ENCODE measurements at places on chromosomes 1 and 21.
A peak's percentile ranks its signal among the peaks of the same experiment; 100 is the strongest.

DNA sequence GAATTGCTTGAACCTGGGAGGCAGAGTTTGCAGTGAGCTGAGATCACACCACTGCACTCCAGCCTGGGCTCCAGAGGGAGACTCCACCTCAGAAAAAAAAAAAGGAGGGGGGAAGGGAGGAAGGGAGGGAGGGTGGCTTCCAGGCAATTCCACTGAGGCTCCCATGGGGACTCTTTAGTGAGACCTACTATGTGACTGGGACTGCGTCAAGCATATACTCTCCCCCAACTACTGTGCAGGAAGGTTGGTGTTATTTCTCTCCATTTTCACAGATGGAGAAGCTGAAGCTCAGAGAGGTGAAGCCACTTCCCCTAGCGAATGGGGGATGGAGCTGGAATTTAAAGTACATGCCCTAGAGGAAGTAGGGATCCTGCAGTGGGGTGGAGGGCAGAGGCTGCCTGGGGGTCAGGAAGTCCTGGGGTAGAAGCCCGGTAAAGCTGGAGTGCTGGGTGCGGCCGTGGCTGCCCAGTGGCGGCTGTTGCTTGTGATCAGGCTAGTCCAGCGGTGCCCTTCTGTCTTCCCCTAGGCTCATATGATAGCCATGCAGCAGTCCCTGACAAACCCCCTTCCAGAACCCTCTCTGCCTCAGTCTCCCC, 40.3 kb downstream of the RAP1GAP start:
- DNase-seq: no peak

DNA sequence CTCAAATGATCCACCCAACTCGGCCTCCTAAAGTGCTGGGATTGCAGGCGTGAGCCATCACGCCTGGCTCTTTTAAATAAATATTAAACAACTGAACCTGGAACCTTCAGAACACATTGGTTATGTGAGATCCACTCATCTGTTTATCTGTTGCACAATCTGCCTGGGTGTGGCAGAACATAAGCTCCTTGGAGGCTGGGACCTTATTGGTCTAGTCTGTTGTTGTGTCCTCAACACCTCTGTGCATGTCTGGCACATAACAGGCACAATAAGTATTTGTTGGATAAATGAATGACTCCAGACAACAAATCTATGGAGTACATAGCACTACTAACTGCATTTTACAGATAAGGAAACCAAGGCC, 4.1 kb upstream of the NBL1 start:
- peak; percentile 19 for DNase-seq

DNA sequence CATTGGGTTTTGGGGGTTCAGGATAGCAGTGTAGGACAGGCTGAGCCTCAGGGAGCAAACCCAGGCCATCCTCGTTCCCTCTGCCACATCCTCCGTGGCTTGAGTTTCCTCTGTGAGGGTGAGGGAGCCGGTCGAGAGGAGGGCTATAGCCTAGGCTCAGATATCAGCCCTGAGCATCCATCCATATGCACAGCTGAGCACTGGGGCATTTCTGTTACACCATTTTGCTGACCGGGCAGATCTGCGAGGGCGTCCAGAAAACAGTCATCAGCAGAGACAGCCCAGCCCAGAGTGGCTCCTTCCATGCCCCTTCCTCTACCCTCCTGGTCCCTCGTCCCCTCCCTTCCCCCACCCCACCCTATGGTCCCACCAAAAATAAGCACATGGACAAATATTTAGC, 53.5 kb downstream of the PTPRF start:
- DNase-seq: no peak

DNA sequence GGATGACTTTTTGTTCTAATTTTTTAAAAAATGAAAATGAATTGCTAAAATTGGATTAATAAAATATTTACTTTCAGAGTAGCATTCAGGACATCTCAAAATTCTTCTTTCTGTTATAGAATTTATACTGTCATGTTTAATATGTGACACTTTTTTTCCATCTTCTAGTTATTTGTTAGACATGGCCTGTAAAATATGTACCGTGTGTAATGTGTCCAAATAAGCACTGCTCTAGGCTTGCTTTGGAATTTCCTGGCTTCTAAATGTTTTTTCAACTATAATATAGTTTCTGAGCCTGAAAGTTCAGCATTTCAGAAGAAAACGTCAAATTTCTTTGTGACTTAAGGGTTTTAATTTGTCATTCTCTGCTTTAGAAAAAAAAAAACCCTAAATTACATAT, 243.6 kb downstream of the DNM3 start:
- no peak for DNase-seq

GRCh38 chr1:153540394-153541361, at the start of gene S100A5:
TSS of gene S100A5 (minus strand) at chr1:153540934. CDS start at chr1:153540191, 743 bp downstream.
- peak; percentile 86 for DNase-seq

GRCh38 chr1:22775478-22775877, 64.8 kb downstream of the EPHB2 start:
- no peak for DNase-seq

- DNase-seq: no peak
Observed at GRCh38 chr1:212753749-212754148, 37.8 kb downstream of the NSL1 start.

- no peak for DNase-seq
Observed at GRCh38 chr1:244304656-244305055, 147.1 kb downstream of the ADSS2 start.

GRCh38 chr1:108785264-108785663, 38.8 kb downstream of the STXBP3 start:
- DNase-seq: no peak

- DNase-seq: peak; percentile 29
Observed at GRCh38 chr1:245754463-245754961, 599.7 kb downstream of the KIF26B start.

DNA sequence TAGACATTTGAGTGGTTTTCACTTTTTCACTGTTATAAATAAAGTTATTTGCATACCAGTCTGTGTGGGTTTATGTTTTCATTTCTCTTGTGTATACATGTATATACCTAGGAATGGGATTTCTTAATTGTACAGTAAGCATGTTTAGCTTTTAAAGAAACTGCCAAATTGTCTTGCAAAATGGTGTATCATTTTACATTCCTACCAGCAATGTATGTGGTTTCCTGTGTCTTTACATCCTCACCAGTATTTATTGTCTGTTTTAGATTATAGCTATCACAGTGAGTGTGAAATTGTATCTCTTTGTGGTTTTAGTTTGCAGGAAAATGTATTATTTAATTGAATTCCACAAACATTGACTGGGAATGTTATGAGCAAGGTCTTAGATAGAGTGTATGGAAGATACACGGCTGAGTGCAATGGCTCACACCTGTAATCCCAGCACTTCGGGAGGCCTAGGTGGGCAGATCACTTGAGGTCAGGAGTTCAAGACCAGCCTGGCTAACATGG, 57.3 kb downstream of the MACF1 start:
- DNase-seq: no peak

DNA sequence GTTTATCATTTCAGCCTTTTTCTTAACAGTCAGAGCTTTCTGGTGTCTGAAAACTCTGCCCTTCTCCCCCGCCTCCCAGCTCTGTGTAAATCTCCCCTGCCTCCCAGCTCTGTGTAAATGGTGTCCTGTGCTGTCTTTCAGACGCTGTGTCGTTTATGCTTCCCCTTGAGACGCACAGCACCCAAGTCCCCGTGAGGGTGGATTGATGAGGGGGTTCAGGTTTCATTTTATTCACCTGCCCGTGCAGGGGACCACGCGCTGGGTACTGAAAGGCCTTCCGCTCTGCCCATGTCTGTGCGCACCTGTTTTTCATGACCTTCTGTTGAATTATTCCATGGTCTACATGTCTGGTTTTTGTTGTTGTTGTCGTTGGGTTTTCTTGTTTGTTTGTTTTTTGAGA, 108.2 kb upstream of the COL6A1 start:
- DNase-seq: no peak

GRCh38 chr1:222844411-222844779, 29.6 kb downstream of the DISP1 start:
- no peak for DNase-seq

DNA sequence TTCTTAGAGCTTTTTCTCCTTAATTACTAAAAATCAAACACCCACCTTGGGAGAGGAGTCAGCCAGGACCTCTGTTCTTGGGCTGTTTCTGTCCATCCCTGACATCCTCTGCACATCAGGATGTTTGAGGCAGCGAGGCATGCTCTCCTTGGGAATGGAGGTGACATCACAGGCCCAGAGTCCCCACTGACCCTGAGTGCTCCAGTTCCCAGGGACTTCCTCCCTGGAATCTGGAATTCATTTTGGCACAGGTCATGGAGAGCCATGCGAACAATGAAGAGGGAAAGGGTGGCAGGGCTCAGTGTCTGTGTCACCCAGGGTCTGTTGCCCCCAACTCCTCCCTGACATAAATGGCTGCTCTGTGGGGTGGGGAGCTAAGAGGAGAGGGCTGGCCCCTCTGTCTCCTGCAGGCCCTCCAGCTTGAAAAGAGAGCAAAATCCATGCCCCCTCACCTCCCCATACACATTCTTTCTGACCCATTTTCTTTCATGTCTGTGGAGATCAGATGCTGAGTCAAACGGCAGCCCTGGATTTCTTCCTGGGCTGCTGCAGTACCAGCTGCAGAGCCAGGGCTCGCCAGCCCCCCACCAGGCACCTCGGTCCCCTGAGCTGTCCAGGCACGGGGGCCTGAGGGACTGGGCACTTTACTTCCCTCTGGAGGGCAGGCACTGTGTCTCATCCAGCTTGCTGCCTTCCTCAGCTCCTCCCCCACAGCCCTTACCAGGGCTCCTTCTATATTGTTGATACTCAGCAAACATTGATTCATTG, 102.0 kb downstream of the NMNAT2 start:
- DNase-seq: no peak

Data from M059J (cell line).